Esophagus muscularis mucosa (tissue), 4 donors: ENCODE measurements at places on chromosomes 5 and 9. TPM values are rescaled to one million over a fixed set of nuclear protein-coding genes. Genes with fewer than 3 reads are reported as not detected.
A peak's percentile ranks its signal among the peaks of the same experiment; 100 is the strongest.

The SERF1B gene
- 25.3 TPM for total RNA-seq

The SHOC1 gene
- not detected for total RNA-seq

DNA sequence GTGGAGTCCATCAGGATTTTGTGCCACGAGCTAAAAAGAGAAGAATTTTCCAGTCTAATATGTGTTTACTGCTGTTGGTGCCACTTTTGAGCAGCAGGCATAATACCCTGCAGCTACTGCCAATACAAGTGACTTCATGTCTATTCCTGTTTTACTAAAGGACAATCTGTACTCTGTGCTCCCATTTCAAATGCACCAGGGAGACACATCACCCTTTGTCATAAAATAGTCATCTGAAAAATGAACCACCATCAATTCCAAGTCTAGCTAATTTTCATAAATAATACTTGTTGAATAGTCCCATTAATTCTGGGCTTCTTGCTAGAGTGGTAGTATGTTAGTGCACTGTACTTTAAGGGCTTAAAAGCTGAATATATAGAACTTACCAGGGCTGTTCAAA lies 8.9 kb upstream of the PKD2L2 start:
- peak overlapping the region; percentile 70 for H3K27ac ChIP-seq
- H3K4me1 ChIP-seq = peaks cover 8% of the 10 kb centered on the region
- H3K36me3 ChIP-seq = no peaks in the 10 kb centered on the region
- no peak for DNase-seq
- H3K27me3 ChIP-seq = no peaks in the 10 kb centered on the region

DNA sequence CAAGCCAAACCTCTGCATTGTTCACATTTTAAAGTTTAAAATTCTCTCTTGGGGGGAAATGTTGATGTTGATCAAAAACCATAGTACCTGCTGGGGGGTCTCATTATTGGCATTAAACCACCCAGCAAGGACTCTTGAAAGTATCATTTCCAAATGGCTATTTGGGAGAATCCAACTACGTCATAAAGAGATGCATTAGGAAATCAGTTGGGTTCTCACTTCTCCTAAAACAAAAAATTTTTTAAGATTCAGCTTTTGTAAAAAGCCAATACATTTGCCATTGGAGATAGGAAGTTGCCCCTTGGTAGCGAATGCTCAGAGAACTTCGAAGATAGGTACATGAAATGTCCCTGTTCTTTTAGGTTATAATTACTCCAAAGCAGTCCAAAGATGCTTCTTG lies 96.4 kb downstream of the GNAQ start:
- H3K4me1 ChIP-seq = peaks cover 10% of the 10 kb centered on the region
- H3K4me3 ChIP-seq = no peak overlapping the region
- H3K36me3 ChIP-seq = no peaks in the 10 kb centered on the region
- no peaks in the 10 kb centered on the region for H3K27me3 ChIP-seq
- DNase-seq = no peak

DNA sequence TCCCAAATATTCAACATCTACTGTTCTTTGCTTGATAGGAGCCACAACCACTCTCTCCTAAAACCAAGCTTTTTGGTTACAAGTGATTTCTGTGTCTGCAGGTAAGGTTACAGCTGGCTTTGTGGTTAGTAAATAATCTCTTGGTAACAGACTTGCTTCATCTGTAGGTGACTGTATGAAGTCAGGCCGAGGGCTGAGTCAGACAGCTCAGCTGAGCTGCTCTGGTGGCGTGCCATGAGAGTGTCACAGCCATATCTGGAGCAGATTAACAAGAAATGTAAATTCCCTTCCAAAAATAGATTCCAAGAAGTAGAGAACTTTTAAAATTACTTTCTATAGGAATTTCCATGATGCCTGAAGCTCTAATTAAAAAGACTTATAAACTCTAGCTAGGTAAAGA lies 23.7 kb upstream of the TAS2R1 start:
- H3K27me3 ChIP-seq = no peaks in the 10 kb centered on the region
- no peaks in the 10 kb centered on the region for H3K36me3 ChIP-seq
- H3K4me1 ChIP-seq = peaks cover 17% of the 10 kb centered on the region
- no peak overlapping the region for H3K4me3 ChIP-seq

GRCh38 chr5:66713998-66714397 lies 117.8 kb downstream of the MAST4 start:
- H3K36me3 ChIP-seq = no peaks in the 10 kb centered on the region
- DNase-seq = no peak
- H3K27ac ChIP-seq = no peak overlapping the region
- H3K4me3 ChIP-seq = no peak overlapping the region
- H3K27me3 ChIP-seq = no peaks in the 10 kb centered on the region
